Muscle of arm (tissue), 14 donors: ENCODE measurements at places on chromosomes 2 and 18.

GRCh38 chr2:191115804-191116203 lies 35.0 kb downstream of the STAT4 start:
- no peak for DNase-seq

DNA sequence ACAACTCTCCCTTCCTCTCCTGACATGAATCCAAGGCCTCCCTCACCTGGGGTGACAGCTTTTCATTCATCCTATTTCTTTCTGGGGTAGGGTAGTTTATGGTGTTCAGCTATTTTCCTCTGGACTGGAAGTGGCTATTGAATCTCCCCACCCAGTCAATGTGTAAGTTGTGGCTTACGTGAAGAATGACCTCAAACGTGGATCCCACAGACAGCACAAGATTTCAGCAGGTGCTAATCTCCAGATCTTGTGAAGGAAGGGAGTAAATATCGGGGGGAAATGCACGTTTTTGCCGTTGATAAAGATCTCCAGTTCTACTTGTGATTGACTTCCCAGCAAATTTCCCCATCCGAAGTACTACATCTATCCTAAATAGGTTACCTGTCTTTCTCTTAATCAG lies 71.4 kb upstream of the THOC1 start:
- no peak for DNase-seq

DNA sequence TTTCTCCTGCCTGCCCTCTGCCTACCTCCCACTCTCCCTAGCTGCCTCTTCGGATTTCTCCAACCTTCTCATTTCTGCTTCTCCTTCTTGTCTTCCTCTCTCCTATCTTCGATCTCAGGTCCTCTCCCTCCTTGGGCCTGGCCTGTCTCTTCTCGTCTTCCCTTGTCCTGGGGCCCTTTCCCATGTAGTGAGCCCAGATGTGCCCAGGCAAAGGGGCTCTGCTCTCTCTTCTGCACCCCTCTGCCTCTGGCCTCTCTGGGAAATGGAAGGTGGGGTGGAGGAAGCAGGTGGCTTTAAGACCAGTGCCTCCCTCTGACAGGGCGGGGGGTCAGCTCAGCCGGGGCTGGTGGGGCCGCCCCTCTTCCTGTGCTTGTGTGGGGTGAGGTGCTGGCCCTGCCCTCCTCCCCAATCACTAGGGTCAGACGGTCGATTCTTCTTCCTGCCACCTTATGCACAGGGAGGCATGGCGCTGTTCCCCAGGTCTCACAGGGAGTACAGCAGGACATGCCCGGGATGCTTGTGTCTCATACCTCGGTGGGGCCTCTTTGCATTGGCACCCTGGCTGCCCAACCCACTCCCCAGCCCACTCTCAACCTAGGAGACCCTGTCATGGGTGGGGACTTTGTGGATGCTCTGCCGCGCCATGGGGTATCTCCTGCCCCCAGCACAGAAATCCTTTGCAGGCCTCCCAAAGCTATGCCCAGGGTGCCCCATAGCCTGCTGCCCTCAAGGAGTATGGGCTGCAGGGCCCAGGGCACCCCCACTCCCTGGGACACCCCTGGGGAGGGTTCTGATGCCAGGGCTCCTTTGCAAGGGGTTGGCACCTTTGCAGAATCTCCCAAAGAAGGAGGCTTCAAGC lies 213.8 kb upstream of the HAAO start:
- DNase-seq: no peak

- no peak for DNase-seq
Observed at GRCh38 chr2:164053021-164053420, 317.2 kb upstream of the FIGN start.

DNA sequence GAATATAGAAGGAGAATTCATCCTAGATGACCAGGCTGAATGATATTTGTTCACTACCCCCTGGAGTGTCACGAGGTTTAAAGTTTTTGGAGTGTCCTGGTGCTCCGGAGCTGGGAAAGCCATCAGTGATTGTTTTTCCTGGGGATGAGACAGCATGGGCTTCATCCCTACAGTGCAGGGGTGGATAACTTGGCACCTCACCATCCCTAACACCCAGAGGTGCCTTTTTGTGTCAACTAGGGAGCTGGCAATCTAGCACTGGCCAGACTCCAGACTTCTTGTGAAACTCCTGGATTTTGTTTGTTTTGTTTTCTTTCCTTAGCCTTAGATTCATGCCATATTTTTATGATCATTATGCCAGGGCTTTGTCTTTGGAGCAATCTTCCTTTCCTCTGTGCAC lies 164.8 kb downstream of the PRKCE start:
- no peak for DNase-seq

DNA sequence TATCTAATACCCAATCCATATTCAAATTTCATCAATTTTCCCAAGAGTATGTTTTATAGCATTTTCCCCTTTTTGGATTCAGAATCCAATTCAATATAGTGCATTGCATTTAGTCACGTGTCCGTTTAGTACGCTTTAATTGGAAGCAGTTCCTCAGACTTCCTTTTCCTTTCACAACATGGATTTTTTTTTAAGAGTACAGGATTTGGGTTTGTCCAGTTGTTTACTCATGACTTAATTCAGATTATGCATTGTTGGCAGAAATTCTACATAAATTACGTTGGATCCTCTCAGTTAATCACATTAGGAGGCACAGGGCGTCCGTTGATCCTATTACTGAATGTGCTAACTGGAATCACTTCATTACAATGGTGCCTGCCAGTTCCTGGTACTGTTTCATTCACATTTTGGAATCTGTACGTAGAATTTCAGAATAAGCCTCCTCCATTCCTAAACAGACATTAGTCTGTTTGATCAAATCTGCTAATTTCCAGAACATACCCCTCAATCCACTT lies 70.0 kb upstream of the ATIC start:
- DNase-seq: no peak

- DNase-seq: no peak
Observed at GRCh38 chr2:105183555-105184323, 57.8 kb upstream of the GPR45 start.

GRCh38 chr18:13265008-13265910 lies 46.7 kb downstream of the LDLRAD4 start:
- DNase-seq: no peak

GRCh38 chr2:116487336-116487735 lies 1327.2 kb upstream of the DDX18 start:
- no peak for DNase-seq

DNA sequence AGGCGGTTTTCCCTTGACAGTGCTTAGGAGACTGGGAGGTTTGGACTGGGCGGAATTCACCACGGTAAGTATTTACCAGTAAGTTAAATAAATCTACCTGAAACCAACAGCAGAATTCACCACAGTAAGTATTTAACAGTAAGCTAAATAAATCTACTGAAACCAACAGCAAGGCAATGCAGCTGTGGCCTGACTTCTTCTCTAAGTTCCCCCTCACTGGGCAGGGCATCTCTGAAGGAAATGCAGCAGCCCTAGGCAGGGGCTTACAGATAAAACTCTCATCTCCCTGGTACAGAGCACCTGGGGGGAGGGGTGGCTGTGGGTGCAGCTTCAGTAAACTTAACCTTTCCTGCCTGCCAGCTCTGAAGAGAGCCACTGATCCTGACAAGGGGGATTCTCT lies 432.5 kb upstream of the LRRTM1 start:
- DNase-seq: no peak

GRCh38 chr2:44200011-44200410 lies 31.3 kb downstream of the PPM1B start:
- DNase-seq: no peak

DNA sequence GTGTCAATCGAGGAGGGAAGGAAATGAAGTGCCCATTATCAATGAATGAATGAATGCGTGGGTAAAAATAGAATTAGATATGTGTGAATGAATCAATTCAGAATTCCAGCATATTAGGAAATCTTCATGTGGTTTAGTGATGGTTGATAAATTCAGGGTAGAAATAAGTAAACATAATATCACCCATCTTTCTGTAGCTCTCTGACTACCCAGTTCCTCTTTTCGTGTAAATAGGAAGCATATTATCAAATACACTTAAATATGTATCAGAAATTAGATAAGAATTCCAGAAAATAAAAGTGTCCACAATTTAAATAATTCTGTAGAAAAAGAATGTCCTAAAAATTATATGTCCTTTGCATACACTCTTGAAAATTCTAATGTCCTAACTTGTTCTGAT lies 552.9 kb upstream of the LRATD1 start:
- DNase-seq: no peak

GRCh38 chr2:31078579-31079105 lies 59.6 kb downstream of the GALNT14 start:
- no peak for DNase-seq

DNA sequence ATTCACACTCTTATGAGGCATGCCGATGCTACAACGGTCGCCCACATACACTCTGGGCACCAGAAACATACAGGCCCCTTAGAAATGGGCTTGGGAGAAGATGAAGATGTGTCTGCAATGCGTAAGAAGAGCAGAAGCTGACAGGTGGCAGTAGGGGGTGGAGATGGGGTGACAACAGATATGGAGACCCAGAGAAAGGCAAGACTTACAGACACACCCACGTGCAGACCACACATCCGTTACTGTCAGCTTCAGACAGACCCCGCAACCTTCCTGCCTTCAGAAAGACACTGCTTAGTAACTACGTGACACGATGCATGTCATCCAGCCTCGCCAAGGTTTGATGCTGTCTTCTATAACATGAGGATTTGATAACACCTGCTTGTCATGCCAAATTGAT lies 89.5 kb downstream of the ZFP36L2 start:
- no peak for DNase-seq

DNA sequence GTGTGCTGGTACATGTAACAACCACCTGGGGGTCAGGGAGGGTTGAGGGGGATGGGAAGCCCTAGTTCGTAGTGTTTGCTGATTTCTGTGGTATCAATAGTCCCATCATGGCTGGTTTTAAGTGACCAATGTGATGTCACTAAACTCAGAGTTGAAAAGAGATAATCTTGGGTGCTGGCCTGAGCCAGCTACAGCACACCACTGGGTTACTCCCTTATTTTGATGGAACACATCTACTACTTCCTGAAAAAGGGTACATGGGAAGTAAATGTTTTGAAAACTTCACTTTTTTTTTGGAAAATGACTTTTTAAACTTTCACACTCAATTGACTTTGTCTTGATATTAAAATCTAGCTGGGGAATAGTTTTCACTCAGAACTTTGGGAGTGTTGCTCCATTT lies 87.0 kb upstream of the CXCR4 start:
- no peak for DNase-seq

- no peak for DNase-seq
Observed at GRCh38 chr2:226247289-226248275, 552.0 kb downstream of the IRS1 start.

DNA sequence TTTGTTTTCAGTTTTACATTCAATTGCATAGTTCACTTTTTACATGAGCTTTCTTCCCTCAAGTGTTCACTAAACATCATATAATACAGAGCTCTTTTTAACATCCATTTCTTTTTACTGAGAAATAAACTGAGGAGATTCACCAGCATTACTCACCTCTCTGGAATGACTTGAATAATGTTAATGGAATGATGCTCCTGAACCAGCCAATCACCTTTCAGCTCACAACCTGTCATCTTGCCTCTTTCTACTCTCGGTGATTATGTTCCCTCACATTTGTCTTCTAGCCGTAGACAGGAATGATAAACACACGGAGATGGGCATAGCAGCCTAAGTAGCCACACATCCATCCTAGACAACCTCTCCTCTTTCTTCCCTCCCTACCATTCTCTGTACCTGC lies 301.7 kb downstream of the PAX3 start:
- DNase-seq: no peak

GRCh38 chr2:25330273-25330672 lies 11.5 kb downstream of the DNMT3A start:
- no peak for DNase-seq

GRCh38 chr2:9473308-9473984 lies 905 bp upstream of the IAH1 start:
- no peak for DNase-seq

DNA sequence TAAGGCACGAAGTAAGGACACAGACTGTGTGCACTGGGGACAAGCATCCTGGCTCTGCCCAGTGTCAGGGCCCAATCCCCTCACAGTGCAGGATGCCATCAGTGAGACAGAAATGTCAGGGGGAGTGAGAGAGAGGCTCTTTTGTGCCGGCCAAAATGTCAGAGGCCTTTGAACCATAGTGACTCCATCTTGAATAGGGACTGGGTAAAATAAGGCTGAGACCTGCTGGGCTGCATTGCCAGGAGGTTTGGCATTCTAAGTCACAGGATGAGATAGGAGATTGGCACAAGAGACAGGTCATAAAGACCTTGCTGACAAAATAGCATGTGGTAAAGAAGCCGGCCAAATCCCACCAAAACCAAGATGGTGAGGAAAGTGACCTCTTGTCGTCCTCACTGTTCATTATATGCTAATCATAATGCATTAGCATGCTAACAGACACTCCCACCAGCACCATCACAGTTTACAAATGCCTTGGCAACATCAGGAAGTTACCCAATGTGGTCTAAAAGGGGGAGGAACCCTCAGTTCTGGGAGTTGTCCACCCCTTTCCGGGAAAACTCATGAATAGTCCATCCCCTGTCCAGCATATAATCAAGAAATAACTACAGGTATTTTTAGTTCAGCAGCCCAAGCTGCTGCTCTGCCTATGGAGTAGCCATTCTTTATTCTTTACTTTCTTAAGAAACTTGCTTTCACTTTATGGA lies 337.4 kb downstream of the LPIN1 start:
- DNase-seq: no peak

GRCh38 chr2:199861132-199861774 lies 10.3 kb upstream of the FTCDNL1 start:
- DNase-seq: no peak

DNA sequence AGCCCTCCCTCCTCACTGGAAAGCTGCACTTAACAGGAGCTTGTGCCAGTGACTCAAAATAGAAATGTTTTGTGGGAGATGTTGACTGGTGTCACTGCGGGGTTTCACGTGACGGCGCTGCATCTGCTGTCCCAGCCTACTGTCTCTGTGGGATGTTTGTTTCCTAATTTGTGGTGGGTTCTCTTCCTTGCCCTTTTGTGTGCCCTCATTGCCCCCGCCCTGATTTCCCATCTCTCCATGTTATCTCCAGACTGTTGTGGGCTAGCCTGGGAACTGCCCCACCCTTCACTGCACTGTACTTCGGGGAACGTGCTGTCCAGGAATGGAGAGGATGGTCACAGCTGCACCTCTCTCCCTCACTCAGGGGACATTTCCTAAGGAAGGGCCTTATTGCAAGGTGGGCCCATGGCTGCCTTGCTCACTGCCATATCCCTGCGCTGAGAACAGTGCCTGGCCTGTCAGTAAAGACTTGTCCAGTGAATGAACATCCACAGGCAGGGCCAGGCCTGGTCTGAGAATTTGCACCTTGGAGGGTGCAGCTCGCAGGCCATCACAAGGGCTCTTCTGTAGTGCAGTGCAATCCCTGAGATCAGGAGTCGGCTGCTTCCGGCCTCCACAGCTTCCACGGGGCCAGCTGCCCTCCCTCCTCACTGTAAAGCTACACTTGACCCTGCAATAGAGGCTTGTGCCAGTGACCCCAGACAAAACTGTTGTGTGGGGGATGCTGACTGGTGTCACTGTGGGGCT lies 18.1 kb downstream of the ZAP70 start:
- no peak for DNase-seq
